ENCODE measurements at places on chromosomes 4 and X.

GRCh38 chr4:141462361-141462760 is 174.0 kb upstream of the IL15 start:
- no peak for DNase-seq

GRCh38 chrX:47446431-47446830 is 36.6 kb downstream of the ZNF41 start:
- peak; percentile 4 for DNase-seq

- DNase-seq: no peak
These were observed 36.5 kb downstream of the AMMECR1 start for GRCh38 chrX:110281377-110281776.

- DNase-seq: no peak
These were observed 13.6 kb downstream of the RNF212 start for GRCh38 chr4:1099684-1100335.

- no peak for DNase-seq
These were observed 18.0 kb upstream of the CLCN4 start for GRCh38 chrX:10138726-10139125.

GRCh38 chr4:52894443-52894842 is 32.3 kb downstream of the RASL11B start:
- no peak for DNase-seq

GRCh38 chrX:30196322-30196721 is 19.0 kb upstream of the MAGEB2 start:
- DNase-seq: peak; percentile 12

DNA sequence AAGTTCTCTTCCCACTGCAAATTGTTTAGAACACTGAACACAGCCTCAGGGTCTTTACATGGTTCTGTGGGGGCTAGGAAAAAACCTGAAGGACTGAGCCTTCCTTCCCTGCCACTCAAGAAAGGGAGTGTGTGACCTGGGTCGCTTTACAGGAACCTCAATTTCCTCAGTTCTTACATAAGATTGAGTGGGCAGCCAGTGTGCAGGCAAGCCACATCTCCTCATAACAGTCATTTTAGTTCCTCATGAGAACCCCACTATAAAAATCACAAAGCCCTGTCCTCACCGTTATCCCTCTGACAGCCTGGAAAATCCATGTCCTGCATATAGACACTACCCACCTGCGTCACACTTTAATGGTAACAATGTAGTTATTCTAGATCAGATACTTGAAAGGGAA is 2.1 kb upstream of the ETDC start:
- no peak for DNase-seq

DNA sequence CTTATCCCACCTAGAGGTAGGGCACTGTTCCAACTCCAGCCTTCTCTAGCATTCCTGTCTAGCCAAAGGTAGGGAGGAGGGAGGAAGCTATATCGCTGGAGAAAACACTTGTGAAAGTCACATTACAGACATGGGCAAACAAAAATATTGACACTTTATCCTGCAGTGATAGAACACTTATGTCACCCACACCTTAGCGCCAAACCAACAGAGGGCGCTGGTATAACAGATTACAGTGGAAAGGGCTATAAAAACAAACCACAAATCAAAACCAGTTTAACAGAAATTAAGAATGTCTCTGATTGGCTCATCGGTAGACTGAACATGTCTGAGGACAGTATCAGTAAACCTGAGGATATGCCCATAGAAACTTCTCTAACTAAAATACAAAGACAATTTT is 451.3 kb downstream of the TLL1 start:
- peak; percentile 33 for DNase-seq

DNA sequence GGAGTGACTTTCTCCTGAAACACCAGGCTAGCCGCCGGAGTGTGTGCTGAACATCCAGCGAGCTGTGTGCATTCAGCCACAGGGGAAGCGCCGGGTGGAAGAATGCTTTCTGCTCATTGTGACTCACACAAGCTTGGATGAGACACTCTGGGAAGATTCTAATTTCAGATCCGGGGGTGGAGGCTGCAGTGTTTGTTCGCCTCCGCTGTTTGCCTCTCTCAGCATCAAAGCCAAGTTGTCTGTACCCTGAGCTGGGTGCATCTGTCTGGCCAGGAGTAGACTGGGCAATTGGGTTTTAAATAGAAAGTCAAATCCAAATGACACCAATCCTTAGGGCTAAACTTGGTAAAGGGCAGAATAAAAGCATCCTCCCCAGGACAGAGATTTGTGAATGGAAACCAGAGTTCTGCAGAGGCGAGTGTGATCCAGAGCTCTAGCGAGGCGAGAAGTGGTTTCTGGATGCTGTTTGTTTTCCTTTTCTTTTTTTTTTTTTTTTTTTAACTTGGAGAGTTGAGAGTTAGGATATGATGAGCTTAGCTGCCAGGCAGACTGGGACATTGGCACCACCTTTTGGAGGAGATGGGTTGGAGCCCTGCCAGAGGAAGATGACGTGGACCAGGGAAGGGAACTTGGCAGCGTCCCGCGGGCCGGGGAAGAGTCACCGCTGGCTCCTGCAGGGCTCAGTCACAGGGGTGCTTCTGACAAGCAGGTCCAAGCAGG is 196.0 kb upstream of the PSAPL1 start:
- DNase-seq: peak; percentile 88

DNA sequence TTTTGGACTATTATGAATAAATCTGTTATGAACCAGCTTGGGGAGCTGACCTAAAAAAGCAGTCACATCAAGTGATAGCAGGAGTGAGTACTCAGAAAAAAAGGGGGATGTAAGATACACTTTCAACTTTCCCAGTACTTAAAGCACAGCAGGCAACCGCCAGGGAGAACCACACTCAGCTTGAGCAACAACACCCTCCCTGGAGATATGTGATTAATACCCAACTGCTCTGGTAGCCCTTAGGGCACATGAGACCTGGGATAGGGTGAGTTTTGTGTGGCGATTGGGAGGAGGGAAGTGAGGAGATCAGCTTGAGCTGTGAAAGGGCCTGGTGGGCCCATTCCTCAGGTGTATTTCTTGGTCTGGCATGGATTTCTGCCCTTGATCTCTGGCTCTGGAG is 220.3 kb upstream of the SFRP2 start:
- DNase-seq: no peak

DNA sequence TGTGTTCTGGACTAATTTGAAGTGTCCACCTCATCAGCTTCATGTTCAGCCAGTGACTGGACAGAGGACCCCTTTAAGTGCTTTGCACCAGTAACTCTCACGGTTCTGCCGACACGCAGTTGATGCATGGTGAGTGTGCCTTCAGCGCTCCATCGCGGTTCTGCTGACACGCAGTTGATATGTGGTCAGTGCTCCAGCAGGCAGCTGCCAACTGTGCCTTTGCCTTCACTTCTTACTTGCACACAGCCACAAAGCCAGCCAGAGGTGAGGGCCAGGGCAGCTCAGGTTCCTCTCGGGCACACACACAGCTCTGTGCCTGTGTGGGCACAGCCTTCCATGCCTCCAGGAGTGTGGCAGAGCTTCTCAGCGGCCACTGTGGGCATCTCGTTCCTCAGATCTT is 12.4 kb downstream of the NKX1-1 start:
- no peak for DNase-seq

All from fibroblast of skin of back (primary cell).